ENCODE measurements at places on chromosomes 11 and 22. TPM values are rescaled to one million over a fixed set of nuclear protein-coding genes. Genes with fewer than 3 reads are reported as not detected.

DNA sequence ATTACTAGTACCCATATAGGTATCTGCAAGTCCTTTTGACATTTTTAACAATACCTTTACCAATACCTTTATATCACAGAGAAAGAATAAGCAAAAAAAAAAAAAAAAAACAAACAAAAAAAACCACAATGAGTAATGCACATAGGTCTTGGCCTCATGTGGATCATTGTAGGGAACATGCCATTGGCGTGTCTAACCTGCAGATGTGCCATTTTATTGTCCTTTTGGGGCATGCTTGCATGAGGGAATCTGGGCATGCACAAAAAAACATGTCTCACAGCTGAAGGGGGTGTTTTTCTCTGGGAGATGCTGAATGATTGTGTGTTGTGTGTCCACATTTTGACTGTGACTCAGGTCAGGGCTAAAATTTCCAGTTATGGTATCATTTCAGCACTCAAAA, 361.6 kb downstream of the GUCY1A2 start:
- no peak overlapping the region for H3K27ac ChIP-seq
- H3K4me1 ChIP-seq: no peaks in the 10 kb centered on the region
- no peaks in the 10 kb centered on the region for H3K36me3 ChIP-seq
- H3K27me3 ChIP-seq: no peaks in the 10 kb centered on the region

- DNase-seq: no peak
- H3K4me3 ChIP-seq: no peak overlapping the region
- no peak overlapping the region for H3K27ac ChIP-seq
- no peaks in the 10 kb centered on the region for H3K4me1 ChIP-seq
- no peaks in the 10 kb centered on the region for H3K36me3 ChIP-seq
Measured at GRCh38 chr11:28636566-28636965, 528.4 kb downstream of the METTL15 start.

GRCh38 chr22:23182309-23183060, 2.2 kb downstream of the BCR start:
- H3K27ac ChIP-seq: peak overlapping the region; percentile 61
- H3K36me3 ChIP-seq: no peaks in the 10 kb centered on the region
- no peak for DNase-seq
- no peaks in the 10 kb centered on the region for H3K27me3 ChIP-seq
- H3K4me3 ChIP-seq: peak overlapping the region; percentile 89

The TEX54 gene
- not detected for total RNA-seq

DNA sequence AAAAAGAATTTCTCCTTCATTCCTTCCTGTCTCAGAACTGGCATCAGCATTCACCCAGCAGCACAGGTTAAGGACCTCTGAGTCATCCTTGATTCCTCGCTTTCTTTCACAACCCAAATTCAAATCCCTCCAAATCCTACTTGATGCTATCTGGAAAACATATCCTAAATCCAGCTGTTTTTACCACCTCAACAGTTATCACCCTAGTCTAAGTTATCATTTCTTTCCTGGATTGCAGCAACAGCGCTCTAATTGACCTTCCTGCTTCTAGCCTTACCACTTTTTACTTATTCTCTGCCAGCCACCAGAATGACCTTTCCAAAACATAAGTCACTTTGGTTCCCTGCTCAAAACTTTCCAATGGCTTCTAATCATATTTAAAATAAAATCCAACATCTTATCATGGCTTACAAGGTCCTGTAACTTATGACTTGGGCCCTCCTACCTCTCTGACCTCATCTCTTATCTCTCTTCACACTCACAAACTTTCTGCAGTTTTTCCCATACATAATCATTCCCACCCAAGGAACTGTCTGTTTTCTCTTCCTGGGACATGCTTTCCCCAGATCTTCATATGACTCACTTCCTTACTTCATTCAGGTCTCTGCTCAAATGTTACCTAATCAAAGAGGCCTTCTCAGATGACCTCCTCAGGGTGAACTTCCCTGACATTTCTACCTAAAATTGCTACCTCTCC, 119.4 kb downstream of the TTC28 start:
- no peak for DNase-seq
- H3K27ac ChIP-seq: no peak overlapping the region
- no peak overlapping the region for H3K4me3 ChIP-seq
- no peaks in the 10 kb centered on the region for H3K36me3 ChIP-seq

The OR52I1 gene
- not detected for total RNA-seq

- no peak overlapping the region for H3K4me3 ChIP-seq
- no peak overlapping the region for H3K27ac ChIP-seq
- H3K36me3 ChIP-seq: no peaks in the 10 kb centered on the region
- no peaks in the 10 kb centered on the region for H3K27me3 ChIP-seq
- no peaks in the 10 kb centered on the region for H3K4me1 ChIP-seq
Measured at GRCh38 chr22:19772673-19773469, 12.3 kb downstream of the TBX1 start.

DNA sequence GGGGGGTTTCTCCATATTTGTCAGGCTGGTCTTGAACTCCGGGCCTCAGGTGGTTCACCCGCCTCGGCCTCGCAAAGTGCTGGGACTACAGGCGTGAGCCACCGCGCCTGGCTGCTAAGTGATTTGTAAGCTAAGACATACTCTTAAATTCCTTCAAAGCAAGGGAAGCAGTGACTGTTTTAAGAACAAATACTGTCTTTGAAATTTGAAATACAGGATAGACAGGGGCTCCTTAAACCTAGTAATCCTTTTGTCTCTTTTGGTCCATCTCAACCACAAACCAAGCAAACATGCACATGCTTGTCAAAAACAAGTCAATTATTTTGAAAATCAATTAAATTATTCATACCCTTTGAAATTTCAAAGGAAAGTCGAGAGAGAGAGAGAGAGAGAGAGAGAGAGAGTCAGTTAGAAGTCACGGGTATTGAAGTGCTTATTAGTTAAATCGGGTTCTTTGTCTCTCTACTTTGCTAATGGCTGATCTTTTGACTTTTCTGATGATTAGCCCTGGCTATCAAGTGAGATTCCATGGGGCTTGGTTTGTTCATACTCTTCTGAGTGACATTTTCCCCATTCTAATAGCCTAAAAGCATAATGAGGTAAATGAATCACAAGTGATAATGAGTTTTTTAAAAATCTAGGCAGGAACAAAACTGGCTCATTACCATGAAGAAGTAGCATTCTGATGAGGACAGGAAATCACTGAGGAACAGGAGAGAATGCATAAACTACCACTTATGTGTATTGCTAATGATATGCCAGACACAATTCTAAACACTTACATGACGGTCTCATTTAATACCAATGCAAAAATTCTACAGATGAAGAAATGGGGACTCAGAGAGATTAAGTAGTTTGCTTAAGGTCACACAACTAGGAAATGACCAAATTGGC, 48.0 kb downstream of the MCHR1 start:
- no peaks in the 10 kb centered on the region for H3K27me3 ChIP-seq
- H3K36me3 ChIP-seq: no peaks in the 10 kb centered on the region
- no peak overlapping the region for H3K4me3 ChIP-seq
- H3K27ac ChIP-seq: no peak overlapping the region
- no peak for DNase-seq
- no peaks in the 10 kb centered on the region for H3K4me1 ChIP-seq

The PKDREJ gene
- total RNA-seq: not detected

- no peaks in the 10 kb centered on the region for H3K27me3 ChIP-seq
- peak overlapping the region; percentile 78 for H3K27ac ChIP-seq
- DNase-seq: no peak
- H3K36me3 ChIP-seq: no peaks in the 10 kb centered on the region
- peaks cover 5% of the 10 kb centered on the region for H3K4me1 ChIP-seq
Measured at GRCh38 chr11:9530020-9530621, 43.3 kb upstream of the WEE1 start.

The SEC14L6 gene
- total RNA-seq: not detected

GRCh38 chr11:73342633-73343032, 33.6 kb upstream of the RELT start:
- H3K4me1 ChIP-seq: peaks cover 5% of the 10 kb centered on the region
- H3K27me3 ChIP-seq: no peaks in the 10 kb centered on the region
- H3K27ac ChIP-seq: no peak overlapping the region

DNA sequence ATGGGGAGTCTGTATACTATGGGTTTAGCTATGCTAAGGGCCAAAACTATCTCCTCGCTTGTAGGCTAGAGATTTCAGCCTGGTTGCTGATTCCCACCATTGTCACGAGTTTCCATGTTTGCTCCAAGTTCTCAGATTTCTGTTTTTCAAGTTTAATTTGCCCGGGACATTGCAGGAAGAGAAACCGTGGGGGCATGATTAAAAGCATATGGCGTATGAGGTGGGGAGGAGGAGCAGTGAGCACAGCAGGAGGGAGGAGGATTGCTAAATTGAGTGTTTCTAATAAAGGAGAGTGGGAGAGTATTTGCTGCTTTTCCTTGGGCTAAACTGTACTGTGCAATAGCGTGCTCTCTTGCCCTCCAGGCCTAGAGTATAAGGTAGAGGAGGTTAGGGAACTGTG, 558.4 kb downstream of the METTL15 start:
- H3K4me1 ChIP-seq: no peaks in the 10 kb centered on the region
- H3K4me3 ChIP-seq: no peak overlapping the region
- no peak for DNase-seq

DNA sequence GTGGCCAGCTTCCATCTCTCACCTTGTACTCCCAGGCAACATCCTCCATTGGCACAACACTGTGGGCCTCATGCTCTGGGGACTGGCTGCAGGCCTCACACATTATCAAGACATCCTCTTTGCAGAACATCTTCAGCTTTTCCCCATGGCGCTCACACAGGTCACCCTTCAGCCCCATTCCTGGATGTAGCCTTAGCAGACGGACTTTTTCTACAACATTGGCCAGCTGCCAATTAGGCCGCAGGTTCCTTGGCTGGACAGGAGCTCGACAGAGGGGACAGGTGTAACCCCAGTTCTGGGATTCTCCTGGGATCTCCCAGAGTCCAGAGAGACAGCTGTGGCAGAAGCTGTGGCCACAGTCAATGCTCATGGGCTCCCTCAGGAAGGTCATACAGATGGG, 3.0 kb downstream of the TRIM68 start:
- H3K27me3 ChIP-seq: no peaks in the 10 kb centered on the region
- H3K36me3 ChIP-seq: no peaks in the 10 kb centered on the region
- no peaks in the 10 kb centered on the region for H3K4me1 ChIP-seq
- DNase-seq: no peak

DNA sequence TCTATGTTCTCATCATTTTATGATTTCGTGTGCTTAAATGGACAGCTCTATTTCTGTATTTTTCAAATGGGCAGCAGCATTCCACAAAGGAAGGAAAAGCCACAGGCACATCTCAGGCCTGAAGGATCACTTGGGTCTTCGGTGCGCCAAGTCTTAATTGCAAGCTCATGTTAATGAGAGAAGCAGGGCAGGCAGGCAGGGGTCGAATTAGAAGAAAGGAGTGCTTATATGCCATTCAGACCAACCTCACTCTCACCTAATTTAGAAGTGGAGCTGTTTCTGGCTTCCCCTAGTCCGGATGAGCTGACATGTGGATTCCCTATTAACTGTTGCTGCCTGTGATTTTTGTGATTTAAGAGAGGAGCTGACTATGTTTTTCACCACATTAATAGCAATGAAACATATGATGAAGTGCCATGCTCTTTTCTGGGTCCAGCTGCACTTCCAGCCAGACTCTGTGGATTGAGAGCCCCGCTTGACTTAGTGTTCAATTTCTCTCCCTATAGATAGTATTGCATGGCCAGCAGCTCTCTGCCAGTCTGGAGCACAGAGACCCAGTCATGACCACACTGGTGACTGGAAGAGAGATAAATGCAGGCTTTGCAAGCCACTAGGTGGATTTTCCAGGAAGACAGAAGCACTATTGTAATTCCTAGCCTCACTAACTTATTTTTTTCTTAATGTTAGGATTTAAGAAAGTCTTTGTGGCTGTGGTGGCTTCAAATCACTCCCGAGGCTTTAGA, 373.9 kb upstream of the FAT3 start:
- DNase-seq: no peak
- H3K36me3 ChIP-seq: no peaks in the 10 kb centered on the region
- H3K4me3 ChIP-seq: no peak overlapping the region
- H3K27me3 ChIP-seq: no peaks in the 10 kb centered on the region
- H3K4me1 ChIP-seq: no peaks in the 10 kb centered on the region

DNA sequence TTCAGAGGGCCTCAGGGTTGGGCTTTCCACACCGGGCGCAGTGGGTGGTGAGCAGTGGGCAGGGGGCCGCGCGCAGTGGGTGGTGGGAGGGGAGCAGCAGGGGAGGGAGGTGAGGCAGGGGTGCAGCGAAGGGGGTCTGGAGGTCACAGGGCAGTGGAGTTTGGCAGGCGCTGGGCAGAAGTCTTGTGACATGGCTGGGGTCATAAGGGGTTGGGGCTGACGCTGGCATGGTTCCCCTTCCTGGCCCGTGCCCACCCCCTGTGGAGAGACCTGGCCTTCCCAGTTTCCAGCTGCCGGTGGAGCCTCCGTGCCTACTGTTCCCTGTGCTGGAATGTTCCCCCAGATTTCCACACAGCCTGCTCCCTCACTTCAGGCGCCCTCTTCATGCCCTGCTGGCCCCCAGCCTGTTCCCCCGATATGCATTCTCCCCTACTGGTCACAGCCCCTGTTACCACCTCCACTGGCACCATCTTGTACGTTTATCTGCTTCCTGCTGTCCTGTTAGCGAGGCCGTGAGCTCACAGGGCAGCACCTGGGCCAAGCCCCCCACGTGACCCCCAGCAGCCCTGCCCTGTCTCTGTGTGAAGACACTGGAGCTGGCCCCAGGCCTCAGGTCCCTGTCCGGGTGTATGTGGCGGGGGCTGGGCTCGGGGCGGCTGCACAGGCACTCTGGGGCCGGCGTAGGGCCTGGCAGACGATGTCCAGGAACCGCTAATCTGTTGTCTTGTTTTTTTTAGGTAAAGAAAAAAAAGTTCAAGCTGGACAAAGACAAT, 111.6 kb downstream of the KCNQ1OT1 start:
- H3K27me3 ChIP-seq: no peaks in the 10 kb centered on the region
- no peaks in the 10 kb centered on the region for H3K36me3 ChIP-seq
- H3K4me1 ChIP-seq: no peaks in the 10 kb centered on the region
- peak; percentile 45 for DNase-seq
- H3K27ac ChIP-seq: no peak overlapping the region
- no peak overlapping the region for H3K4me3 ChIP-seq

DNA sequence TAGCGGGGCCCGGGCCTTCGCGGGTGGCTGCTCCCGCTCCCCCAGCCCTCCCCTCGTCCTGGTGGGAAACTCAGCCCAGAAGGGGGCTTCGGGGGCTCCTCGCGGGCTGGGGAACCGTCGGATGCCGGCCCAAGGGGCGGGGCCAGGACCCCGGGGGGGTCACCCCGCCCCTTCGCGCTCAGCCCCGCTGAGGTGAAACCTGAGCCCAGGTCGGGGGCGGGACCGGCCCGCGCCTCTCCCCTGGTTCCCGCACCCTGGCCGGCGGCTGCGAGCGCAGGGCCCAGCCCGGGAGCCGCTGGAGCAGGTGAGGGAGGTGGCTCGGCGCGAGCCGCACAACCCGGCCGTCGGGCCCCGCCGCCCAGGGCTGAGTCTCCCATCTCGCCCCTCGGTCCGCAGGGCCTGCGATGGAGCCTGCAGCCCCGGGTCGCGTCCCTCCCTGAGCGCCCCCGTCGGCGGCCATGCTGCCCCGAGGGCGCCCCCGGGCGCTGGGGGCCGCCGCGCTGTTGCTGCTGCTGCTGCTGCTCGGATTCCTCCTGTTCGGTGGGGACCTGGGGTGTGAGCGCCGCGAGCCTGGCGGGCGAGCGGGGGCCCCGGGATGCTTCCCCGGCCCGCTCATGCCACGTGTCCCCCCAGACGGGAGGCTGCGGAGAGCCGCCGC, at the start of gene LARGE2:
Gene LARGE2 (plus strand): TSS at position 232 of the 658 bp plus-strand sequence. CDS start 227 bp downstream, at position 459.
- H3K27me3 ChIP-seq: no peaks in the 10 kb centered on the region
- no peaks in the 10 kb centered on the region for H3K36me3 ChIP-seq
- peak within 1 kb of the TSS; percentile 67 for H3K4me3 ChIP-seq

The MPZL3 gene
- total RNA-seq: 13.1 TPM
